ENCODE measurements at places on chromosomes 2 and 18.

- no peak for DNase-seq
Observed at GRCh38 chr2:14633061-14633460, 544 bp downstream of the LRATD1 start.

DNA sequence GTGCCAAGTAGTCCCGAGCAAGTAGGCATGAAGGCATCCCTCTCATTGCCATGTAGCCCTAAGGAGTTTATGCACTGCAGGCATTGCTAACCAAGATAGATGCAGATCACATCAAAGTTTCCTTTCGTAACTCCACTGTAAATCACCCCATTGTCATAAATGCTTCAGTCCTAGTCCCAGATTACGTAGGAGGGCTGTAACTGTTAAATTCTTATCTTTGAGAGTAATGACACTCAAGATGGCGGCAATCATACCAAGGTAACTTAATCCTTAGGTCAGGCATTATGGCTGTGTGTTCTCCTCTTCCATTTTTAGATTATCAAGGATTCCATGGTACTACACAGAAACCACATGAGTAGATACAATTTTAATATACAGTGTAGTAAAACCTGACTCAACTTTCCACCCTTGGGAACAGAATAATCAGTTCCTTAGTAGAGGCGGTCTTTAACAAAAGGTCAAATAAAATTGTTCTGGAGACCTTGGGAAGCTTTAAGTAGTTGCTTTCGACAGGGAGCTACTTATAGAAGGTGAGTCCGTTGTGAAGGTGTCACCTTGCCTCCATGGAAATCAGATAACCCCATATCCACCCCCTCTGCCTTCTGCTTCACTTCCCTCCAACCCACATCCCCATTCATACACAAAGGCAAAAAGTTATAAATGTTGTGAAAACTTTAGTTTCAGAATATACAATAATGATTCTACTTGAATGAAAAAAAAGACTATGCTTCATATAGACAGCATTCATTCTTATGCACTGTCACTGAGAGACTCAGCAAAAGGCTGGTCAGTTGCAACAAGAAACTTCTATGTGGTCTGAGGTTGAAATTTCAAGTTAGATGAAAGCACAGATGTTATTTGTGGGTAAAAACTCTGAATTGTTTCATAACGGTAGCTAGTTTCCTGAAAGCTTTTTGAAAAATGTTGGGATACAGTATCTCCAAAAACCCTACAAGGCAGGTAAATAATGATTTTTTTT lies 64.8 kb upstream of the GALNT5 start:
- DNase-seq: no peak

DNA sequence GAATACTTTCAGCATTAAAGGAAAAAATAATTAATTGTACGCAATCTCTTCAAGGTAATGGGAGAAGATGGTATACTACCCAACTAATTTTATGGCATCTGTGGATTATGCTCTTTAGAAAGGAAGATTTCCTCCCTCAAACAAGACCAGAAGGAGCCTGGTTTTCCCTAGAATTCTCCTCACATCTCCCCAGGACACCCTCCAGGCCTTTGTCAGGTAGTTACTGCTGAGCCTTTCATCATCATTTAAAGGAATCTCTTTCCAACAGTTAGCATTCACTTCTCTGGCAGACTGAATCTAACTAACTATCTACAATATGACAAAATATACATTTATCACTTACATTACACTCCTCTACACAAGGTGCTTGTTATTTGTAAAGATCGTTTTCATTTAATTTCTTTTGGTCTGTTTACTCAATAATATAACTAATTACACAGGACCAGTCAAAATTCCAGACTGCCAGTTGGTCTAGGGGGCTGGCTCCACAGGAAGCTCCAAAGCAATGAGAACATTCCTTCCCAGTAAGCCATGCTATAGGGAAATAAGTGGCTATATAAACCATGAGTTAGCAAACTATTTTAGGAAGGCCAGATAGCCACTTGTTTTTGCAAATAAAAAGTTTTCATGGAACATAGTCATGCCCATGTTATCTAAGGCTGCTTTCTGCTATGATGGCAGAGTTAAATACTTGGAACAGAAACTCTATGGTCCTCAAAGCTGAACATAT lies 19.1 kb downstream of the ZNF24 start:
- no peak for DNase-seq

DNA sequence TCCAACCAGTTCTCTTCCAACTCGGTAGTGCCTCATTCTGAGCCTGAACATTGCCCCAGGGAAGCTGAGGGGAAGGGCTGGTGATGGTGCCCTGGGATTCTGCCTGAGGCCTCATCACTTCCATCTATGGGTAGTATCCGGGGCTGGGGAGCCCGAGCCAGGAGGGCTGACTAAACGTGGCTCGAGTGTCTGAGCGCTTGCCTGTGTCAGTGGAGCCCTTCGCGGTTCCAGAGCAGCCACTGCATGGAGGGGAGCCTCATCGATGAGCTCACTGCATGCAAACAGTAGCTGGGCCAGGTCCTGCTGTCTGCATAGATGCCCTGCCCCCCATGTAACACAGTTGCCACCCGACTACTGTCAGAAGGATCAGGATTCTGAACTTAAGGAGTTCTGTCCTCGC lies 129.3 kb downstream of the GLI2 start:
- no peak for DNase-seq

DNA sequence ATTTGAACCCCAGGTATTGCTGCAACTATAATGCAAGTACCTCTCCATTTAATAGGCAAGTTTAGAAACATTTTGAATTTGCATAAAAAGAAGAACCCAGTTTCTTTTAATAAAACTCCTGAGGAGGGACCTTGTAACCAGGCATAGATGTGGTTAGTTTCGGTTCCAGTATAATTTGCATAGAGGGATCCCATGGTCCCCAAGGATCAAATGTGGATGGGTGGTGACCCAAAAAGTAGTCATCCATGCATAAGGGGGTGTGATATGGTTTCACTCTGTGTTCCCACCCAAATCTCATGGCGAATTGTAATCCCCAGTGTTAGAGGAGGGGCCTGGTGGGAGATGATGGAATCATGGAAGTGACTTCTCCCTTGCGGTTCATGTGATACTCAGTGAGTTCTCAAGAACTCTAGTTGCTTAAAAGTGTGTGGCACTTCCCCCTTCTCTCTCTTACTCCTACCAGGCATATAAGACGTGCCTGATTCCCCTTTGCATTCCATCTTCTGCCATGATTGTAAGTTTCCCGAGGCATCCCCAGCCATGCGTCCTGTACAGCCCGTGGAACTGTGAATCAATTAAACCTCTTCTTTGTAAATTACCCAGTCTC lies 40.2 kb upstream of the SKA1 start:
- DNase-seq: no peak

GRCh38 chr18:37965572-37965970 lies 400.0 kb upstream of the CELF4 start:
- DNase-seq: no peak

DNA sequence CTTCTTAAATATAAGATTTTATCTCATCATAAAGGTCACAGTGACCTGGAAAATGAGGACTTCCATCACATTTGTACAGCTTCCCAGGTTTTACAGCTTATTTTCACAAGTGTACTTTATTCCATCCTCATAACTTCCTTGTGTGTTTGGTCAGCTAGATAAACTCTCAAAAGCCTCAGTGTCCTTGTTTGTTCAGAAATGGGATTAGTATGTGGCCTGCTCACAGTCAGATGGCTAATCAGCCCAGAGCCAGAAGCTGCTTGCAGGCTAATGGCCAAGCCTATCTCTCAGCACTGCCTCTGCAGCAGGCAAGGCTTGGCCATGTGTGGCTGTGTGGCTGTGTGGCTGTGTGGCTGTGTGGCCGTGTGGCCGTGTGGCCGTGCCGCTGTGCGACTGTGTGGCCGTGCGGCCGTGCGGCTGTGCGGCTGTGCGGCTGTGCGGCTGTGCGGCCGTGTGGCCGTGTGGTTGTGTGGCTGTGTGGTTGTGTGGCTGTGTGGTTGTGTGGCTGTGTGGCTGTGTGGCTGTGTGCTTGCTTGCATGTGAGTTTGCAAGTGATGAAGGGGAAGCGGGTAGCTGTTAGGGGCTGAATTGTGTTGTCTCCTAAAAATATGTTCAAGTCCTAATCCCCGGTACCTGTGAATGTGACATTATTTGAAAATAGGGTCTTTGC lies 233.0 kb upstream of the TNP1 start:
- DNase-seq: no peak

DNA sequence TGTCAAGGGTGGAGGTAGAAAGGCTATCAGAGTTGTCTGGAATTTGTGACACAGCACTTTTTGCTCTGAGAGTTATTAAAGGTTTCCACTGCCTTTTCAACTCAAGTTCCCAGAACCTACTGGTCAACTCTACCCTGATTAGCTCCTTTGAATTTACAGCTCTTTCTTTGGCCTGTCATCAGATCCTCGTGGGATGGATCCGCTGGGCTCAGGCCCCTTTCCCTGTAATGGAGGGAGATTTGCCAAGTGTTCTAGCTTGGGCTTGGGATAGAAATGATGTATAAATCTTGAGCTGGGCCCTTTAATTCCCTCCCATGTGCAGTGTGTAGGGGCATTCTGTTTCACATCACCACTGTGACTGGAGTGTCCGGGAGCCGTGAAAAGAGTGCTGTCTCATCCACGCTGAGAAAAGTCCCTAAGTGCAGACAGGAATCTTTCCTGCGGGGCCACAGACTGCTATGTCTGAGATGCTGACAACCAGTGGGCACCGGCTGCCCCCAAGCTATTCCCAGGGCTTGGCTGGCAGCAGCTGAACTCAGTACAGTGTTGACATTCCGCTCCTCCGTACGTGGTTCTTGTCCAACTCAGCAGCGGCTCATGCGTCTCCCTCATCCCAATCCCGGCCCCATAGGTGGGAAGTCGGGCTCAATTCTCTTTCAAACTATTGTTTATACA lies 46.9 kb upstream of the ARHGAP28 start:
- no peak for DNase-seq

GRCh38 chr2:226352941-226353560 lies 446.6 kb downstream of the IRS1 start:
- no peak for DNase-seq

DNA sequence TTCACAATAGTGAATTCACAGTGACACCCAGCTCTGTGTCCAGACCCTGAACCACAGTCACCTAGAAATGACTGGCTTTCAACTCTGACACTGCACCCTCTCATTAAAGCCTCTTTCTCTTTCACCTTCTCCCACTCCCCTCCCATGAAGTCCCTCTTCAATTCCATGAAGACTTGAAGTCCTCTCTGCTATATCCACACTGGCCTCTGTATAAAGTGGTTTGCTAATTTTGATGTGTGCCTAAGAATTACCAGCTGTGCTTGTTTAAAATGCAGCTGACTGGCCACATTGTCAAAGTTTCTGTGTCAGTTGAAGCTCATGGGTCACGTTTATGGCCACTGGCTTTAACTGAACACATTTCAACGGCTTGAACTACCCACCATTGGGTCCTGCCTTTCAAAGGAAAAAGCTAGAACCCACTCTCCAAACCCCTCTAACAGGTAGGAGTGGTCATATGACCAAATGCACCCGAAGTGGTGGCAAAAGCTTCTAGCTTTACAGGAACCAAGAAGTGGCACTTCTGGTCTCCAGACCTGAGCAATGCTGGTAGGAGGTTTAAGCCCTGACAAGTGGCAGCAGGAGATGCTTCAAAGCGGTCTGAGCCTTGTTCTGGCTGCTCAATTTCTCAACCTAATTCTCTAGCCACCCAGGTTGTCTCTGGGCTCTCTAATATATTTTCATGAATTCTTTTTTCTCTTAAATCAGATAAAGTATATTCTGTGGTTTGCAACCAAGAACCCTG lies 34.2 kb downstream of the B4GALT6 start:
- DNase-seq: no peak

DNA sequence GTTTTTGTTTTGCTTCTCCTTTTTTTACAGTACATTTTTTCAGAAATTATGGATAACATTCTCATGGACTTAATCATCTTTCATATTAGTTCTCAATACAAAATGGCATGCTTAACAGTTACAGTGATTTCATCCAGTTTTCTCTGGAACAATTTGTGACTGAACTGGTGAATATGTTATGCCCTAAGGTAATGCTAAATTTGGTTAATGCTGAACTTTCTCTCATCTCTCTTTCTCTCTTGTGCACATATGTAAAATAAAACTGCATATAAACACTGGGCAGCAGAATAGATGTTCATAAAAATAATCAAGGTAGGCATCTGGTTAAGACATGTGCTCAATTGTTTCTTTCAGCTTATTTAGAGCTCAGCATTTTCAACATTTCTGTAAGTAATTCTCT lies 196.3 kb upstream of the TMEFF2 start:
- no peak for DNase-seq

GRCh38 chr18:72672364-72673184 lies 128.4 kb upstream of the CBLN2 start:
- DNase-seq: no peak

- no peak for DNase-seq
Observed at GRCh38 chr2:41364842-41365241, 683.0 kb upstream of the PKDCC start.

DNA sequence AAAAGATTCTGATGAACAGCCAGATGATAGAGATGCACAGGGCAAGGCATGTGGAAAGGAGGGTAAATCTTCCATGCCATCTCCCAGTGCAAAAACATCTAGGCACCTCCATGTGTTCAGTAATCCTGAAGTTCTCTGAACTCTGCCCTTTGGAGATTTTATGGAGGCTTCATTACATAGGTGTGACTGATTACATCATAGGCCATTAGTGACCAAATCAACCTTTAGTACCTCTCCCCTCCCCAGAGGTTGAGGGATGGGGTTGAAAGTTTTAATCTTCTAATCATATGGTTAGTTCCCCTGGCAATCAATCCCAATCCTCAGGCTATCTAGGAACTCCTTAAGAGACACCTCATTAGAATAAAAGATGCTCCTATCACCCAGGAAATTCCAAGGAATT lies 2190.2 kb upstream of the PIK3C3 start:
- no peak for DNase-seq

GRCh38 chr2:142220239-142220638 lies 89.4 kb upstream of the LRP1B start:
- DNase-seq: no peak

DNA sequence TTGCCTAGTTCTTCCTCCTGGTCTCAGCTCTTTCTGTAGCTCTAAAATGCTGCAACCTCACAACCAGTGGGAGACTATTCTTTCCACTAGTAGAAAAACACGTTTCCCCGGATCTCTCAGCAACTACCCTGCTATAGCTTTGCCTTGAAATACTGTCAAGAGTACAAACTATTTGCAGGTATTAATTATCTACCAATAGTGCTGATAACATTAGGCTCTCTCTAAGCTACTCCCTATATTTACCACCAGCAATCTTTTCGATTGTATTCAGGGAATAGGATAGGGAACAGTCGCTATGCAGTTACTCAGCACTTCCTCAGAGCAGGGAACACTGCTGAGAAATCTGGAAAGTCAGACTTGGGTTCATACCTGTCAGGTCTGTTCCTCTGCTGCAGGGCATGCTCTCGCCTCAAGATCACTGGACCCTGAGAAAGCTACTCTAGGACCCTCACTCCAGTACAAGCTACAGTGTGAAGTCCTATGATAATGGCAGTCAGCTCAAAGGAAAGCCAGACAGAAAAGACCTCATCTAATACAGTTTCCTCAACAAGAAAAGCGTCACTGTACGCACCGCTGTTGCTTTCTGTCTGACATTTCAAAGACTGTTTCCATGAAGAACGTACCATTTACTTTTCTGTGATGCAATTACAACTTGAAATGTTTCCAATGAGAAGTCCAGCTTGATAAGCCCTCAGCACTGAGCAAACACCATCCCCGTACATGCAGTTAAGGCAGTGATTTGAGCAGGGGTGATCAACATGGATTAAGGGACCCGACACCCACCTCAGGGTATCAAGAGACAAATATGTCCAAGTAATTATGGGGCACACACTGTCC lies 22.7 kb downstream of the GDF7 start:
- no peak for DNase-seq

GRCh38 chr2:99150706-99151105 lies 4.0 kb downstream of the TSGA10 start:
- DNase-seq: no peak
